ENCODE measurements at places on chromosomes 1 and 21. TPM values are rescaled to one million over a fixed set of nuclear protein-coding genes. Genes with fewer than 3 reads are reported as not detected.

GRCh38 chr21:37341254-37341960 is 25.2 kb upstream of the DYRK1A start:
- DNase-seq: peak; percentile 17

CYP4Z1 gene
- total RNA-seq: not detected

DNA sequence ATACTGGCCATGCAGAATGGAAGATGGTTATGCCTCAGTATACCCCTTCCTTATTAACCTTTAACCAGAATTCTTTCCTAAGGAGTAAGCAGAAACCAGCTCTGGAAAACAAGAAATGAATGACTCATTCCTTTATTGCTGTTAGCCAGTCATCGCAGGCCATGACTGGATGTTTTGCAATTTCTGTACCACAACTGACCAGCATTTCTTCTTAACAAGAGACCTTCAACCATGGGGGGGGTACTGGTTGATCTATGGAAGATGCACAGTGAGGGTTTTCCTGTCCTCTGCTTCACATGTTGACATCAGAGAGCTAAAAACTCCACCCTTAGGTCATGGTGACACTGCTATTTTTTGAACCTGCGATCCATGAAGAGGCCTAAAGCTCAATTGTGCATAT is 28.0 kb upstream of the RNF2 start:
- peak; percentile 90 for DNase-seq

LCE3E gene
- not detected for total RNA-seq

DNA sequence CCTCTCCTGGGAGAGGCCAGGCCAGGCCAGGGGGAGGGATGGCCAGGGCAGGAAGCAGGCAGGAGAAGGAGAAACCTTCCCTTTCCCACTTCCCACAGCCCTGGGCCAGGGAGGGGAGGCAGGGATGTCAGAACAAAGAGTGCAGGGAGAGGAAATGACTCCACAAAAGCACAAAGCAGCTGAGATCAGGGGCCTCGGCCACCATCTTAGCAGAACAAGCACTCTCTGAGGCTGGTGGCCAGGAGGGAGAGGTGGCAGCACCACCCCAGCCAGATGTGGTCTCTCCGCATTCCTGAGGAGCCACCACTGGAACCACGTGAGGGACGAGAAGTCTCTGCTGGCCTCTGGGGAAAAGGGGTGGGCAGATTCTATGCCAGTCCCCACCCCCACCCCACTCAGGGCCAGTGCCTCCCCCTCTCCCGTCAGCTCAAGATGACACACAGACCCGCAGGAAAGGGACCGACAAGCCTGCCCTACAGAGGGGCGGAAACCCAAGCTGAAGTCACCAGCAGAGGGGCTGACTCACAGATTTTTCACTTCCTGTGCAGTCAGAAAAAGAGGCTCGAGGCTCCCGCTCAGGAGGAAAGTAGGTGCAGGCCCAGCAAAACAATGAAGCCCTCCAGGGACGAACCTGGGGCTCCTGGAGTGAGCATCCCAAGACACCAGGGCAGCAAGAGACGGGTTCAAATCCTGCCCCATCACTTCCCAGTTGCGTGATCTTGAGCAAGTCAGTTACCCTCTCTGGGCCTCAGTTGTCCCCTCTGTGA is 24.1 kb upstream of the ALDH4A1 start:
- peak; percentile 97 for DNase-seq

- no peak for DNase-seq
Observed at GRCh38 chr1:215797859-215798258, 230.8 kb downstream of the KCTD3 start.

DNA sequence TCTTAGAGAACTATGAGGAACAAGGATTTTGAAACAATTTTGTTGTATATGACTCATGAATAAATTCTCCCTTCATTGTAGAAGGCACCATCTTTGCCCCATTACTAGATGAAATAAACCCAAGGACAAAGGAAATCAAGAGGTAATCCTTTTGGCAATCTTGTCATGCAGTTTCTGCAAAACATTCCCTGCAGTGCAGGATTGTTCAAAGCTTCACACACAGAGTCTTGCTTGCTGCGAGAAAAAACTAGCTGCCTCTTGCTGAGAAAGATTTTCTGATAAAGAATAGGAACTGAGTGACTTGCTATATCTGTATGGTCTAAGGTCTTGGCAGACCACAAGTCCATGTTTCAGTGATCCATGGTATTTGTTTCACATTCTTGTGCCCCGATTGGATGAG is 657.4 kb upstream of the ADGRL4 start:
- DNase-seq: no peak

DNA sequence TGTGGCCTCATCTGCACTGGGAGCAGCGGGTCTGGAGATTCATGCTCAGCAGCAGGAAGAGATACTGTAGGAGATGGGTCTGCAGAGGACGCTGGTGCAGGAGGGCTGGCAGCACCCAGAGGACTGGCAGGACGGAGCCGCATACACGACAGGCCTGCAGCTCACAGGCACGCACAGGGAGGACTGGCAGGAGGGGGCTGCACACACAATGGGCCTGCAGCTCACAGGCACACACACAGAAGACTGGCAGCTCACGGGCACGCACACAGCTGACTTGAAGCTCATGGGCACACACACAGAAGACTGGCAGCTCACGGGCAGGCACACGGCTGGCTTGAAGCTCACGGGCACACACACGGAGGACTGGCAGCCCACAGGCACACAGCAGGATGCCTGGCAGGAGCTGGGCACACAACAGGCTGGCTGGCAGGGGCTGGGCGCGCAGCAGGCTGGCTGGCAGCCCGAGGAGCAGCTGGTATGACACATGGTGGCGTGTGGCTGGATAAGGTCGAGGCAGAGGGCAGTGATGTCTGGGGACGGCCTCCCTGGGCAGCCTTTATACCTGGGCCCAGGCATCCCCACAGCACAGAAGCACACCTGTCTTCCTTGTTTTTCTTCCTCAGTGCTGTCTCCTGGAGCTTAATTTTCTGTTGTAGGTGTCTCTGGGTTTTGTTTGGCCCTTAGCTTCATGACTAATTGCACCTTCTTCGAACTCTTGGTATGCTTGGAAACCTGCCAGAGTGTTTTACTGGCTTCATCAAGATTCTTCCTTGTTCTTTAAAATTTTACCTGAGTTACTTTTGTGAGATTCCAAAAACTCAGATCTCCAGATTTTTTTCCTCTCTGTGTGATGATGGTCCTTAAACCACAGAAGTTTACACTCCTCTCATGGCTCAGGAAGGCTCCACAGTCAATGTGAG is at the start of gene KRTAP12-2:
TSS of gene KRTAP12-2 (minus strand) at position 527 of the 920 bp plus-strand sequence. CDS start at position 486, 41 bp downstream.
- DNase-seq: peak; percentile 25

DNA sequence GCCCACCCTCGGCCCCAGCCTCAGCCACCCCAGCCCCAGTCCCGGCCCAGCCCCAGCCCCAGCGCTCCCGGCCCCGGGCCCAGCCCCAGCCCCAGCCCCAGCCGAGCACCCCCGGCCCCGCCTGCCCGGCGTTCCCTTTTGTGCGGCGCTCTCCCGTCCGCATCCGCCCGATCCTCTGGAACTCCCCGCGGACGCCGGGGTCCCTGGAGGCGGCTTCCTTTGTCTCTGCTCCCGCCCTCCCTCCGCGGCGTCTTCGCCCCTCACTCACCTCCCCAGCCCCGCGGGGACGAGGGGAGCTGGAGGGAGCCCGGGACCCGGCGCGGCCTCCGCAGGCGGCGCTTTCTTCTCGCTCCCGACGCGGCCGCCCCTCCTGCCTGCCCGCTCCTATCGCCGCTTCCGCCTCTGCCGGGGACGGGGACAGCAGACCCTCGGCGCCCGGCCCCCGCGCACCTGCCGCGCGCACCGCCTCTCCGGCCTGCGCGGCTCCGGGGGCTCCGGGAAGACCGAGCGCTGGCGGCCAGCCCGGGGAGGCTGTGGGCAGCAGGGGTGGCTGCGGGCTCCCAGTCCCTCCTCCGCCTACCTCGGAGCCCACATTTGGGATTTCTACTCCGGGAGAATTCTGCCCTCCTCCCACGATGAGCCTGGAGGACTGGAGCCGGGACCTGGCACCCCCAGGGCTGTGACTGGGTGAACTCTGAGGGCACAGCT is 14.0 kb downstream of the AGRN start:
- DNase-seq: no peak

URB2 gene
- 13.3 TPM for total RNA-seq

AK5 gene
- total RNA-seq: 1.7 TPM

GRCh38 chr1:41718497-41718896 is 200.2 kb downstream of the HIVEP3 start:
- peak; percentile 52 for DNase-seq

DNA sequence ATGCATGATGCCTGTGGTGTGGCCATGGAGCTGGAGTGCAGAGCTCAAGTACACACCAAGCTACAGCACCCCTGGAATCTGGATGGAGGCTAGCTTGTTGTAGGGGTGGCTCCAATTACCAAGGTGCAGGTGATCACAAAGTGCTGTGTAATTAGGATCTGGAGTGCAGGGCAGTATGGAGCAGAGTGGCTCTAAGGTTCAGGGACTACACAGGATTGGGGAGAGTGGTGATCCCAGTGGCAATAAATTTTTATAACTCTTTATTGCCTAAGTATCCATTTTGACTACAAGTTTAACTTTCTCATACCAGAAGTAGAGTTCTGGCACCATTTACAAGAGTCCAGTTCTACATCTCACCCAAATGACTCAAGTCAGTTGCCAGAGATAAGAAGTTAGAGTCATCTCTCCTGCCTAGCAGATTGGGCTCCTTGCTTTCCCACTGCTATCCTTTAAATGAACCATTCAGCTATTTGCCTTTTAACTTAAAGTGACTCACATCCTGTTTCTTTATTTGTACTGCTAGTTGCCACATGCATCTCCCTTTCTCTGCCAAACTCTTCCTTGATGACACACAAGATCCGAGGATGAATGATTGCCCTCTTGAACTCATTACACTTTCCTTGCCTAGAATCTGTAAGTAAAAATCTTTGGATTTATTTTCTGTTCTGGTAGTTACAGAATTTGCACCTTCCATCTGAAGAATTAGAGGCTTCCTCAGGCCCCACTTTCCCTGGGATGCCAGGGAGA is 427.2 kb downstream of the KCNT2 start:
- peak; percentile 96 for DNase-seq

DNA sequence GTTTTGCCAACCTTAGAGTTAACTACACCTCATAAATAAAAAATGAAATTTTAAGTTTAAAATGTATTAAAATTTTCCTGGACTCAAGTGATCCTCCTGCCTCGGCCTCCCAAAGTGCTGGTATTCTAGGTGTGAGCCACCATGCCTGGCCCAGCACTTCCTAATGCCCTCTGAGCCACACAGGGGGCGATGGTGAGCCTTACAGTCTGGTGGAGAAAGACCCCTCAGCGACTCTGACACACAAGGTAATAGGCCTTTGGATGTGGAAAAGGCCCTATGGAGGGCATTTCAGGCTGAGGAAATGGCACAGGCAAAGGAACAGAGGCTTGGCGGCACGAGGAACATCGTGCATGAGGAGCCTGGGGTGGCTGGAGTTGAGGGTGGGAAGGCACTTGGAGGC is 6.7 kb downstream of the CITED4 start:
- no peak for DNase-seq

GRCh38 chr1:187878883-187879282 is 1050.1 kb downstream of the PLA2G4A start:
- DNase-seq: no peak

DNA sequence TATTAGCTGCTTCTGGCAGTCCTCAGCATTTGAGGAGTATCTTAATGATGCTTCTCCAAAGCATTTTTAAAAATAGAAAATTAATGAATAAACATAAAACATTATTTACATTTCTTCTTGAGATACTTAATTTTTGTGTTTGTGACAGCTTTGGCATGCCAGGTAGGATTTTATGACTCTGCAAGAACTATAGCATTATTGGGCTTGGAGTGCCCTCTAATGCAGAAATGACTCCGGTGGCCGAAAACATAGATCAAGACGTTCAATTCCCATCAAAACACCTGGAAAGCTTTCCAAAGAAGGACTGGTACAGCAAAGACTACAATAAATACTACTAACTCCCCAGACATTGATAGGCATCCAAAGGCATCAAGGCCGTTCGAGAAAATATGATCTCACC is 366.4 kb upstream of the CXADR start:
- DNase-seq: no peak

DNA sequence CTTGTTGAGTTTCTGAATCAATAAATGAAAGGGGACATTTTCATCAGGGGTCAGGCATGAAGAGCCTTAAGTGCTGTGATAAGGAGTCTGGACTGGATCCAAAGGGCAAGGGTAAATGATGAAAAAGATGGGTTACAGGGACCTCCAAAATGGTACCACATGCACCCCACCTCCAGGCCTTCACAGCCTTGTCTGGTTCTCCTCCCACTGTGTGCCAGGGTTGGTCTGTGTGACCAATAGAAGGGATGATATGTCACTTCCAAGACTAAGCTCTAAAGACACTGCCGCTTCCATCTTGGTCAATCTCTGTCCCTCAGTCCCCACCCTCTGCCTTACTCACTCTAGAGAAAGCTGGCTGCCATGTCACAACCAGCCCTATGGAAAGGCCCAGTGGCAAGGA is 140.6 kb downstream of the ZNF281 start:
- DNase-seq: no peak

PI4KB gene
- total RNA-seq: 46.7 TPM

CELA3A gene
- total RNA-seq: not detected

DNA sequence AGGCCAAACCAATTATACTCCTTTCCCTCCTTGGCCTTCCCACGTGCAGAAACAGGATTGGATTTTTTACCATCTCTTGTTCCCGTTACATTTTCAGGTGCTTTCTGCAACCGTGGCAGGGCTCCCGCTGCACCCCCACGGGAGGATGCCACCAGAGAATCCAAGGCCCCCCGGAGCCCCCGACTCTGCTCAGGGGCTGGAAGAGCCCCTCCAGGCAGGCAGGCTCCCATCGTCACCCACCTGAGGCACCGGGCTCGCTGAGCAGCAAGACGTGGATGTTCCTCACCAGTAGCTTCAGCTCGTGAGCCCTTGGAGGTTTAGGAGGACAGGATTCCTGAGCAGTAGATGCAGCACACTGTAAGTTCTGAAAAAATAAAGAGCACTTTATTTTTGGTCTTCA is 35.2 kb upstream of the PRDM15 start:
- DNase-seq: no peak

SLC37A1 gene
- 8.7 TPM for total RNA-seq

DNA sequence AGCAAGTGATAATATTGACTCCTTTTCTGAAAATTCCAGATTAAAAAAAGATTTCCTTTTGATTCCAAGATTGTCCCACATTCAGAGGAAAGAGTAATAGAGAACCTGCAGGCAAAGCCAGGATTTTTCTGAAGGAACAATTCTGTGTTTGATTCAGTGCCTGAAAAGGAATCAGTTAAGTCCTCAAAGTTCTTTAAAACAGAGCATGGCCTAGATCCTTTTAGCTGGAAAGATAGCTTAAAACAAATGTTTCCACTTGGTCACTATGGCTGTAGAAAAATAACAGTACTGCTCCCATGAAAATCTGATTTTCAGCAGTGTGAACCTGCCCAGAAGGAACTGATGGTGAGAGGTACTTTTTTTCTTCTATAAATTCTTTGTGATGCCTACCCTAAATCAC is 41.8 kb downstream of the HS2ST1 start:
- no peak for DNase-seq

Data from mammary epithelial cell (primary cell).